ENCODE measurements at places on chromosomes 1 and 21. TPM values are rescaled to one million over a fixed set of nuclear protein-coding genes. Genes with fewer than 3 reads are reported as not detected.
A peak's percentile ranks its signal among the peaks of the same experiment; 100 is the strongest.

DNA sequence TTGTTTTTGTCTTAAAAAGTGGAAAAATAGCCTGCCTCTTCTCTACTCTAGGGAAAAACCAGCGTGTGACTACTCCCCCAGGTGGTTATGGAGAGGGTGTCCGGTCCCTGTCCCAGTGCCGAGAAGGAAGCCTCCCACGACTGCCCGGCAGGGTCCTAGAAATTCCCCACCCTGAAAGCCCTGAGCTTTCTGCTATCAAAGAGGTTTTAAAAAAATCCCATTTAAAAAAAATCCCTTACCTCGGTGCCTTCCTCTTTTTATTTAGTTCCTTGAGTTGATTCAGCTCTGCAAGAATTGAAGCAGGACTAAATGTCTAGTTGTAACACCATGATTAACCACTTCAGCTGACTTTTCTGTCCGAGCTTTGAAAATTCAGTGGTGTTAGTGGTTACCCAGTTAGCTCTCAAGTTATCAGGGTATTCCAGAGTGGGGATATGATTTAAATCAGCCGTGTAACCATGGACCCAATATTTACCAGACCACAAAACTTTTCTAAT, 35.0 kb upstream of the TDRD10 start:
- DNase-seq = no peak

GRCh38 chr1:94395231-94395630, 23.0 kb upstream of the ABCD3 start:
- no peak for DNase-seq

GRCh38 chr1:154435599-154436200, 30.6 kb downstream of the IL6R start:
- DNase-seq = no peak

DNA sequence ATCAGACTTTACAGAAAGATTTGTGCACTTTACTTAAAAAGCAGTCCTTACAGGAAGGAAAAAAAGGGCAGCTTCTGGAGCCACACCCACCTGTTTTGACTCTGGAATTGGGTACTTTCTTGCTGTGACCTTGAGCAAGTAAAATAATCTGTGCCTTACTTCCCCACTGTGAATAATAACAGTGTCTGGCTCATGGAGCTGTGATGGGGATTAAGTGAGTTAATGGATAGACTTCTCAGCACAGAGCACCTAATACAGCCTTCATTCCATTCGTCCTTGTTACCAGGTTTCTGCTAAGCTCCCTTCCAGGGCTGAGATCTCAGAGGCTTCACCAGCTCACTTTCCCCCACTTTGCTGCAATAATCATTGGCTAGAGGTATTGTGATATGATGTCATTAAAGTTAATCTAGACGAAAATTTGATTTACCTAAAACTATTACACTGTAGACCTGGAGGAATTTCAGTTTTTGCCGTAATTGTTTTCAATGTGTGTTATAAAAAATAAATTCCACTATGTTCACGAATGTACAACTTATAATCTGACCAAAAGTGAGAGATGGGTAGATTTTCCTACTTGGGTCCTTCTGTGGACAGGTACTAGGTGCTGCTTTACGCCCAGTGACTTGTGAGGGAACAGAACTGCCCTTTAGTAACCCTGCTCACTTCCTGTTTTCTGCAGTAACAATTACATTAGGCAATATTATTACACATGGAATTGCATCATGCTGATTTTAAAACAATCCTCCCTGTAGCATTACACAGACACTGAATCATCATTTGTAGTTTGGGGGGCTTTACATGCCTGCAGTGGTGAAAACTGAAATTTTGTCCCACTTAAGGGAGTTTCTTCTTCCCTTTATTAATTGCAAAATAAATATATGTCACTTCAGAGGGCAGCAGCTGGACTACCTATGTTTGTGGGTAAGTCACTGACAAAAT, 19.7 kb upstream of the ABCG1 start:
- peak; percentile 21 for DNase-seq

- no peak for DNase-seq
Observed at GRCh38 chr1:226029568-226030225, 30.6 kb upstream of the SDE2 start.

DNA sequence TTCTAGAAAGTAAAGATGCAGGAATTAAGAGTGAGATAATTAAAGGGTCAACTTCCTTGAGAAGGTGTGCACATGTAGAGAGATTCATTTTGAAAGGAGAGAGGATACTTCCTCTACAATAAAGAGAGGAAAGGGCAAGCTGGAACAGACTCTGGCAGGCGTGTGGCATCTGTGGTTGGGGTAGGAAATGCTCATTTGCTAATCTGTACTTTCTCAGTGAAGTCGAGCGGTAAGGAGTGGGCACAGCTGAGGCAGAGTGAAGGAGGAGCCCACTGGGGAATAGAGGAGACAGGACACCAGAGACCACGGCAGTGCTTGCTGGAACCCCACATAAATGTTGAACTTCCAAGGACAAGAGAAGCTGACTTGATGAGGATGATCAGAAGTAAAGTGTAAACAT, 49.1 kb downstream of the PCSK9 start:
- no peak for DNase-seq

DNA sequence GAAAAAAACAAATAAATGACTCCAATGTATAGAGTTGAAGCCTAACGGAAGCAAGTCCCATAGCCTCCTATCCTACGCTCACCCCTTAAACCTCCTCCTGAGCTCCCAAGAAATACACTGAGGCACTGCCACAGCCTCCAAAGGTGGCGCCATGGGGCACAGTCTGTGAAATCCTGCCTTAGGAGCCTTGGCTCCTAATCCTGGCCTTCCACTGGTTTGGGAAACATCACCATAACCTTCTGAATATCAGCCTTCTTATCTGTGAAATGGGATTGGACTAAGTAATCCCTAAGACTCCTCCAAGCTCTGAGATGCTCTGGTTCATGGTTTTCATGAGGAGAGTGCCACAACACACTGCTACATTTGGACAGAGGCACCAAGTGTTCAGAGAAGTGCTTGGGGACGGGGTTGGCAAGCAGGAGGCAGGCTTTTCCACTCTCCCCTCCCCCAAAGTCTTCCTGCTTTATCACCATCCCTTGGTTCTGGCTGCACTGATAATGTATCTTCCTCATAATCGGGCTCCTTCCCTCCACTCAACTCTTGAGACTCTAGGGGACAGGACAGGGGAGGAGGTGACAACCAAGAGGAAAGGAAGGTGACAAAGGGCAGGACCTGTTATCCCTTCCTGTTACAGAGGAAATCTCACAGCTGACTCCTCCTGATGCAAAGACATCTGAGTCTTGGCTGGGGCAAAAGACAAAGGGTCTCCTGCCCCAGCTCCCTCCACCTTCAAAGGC, 2.7 kb downstream of the SLAMF7 start:
- no peak for DNase-seq

DNA sequence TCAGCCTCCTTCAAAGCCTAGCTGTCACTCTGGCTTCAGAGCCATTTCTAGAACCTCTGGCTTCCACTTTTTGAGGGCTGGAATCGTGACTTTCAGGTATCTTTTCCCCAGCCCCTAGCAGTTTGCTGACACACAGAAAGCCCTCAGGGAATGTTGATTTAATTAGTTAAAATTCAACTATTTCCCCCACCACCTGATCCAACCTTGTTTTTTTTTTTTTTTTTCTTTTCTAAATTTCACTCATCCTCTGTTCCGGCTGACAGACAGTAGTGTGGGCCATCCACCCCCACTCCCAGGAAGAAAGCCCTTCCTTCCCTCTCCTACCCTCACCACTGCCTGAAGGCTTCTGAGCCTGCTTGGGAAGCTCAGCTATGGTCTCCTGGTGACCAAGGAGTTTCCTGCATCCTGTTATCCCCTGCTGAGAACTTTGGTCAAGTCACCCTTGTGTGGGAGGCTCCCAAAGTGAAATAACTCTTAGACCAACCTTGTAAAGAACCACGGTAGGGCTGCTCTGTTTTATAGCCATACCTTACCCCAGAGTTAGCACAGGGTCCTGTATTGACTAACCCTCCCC, 29.4 kb downstream of the KCNJ6 start:
- DNase-seq = peak; percentile 75

DNA sequence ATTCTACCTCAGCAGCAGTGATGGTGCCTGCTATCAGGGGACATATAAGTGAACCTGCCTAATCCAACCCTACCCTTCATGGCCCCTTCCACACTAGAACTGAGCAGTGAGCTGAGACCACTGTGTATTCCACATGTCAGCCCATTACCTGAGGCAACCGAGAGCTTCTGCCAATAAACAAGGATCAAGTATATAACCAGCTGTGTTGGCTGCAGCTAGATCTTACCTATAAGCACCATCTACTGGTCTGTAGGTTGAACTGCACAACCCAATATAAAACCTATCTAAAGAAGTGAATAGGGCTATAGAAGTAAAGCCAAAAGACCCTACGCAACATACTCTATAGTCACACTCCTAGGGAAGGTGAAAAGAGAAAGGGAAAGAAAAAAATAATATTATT, 376.9 kb downstream of the HHIPL2 start:
- DNase-seq = peak; percentile 46

DNA sequence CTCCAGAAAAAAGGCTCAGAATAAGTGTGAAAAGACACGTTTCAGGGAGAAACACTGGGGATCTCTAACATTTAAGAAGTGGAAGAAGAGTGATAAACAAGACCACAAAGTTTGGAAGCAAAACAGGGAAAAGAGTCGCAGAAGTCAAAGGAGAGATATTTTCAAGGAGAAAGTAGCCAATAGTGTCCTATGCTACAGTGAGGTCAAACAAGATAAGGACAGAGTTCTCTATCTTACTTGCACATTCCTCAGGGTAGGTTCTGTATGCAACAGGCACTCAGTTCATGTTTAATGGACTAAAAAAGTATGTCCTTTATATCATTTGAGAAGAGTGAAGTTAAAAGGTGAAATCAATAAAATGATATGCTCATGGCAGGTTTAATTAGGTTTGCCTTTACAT, 13.8 kb upstream of the EDEM3 start:
- DNase-seq = no peak

DNA sequence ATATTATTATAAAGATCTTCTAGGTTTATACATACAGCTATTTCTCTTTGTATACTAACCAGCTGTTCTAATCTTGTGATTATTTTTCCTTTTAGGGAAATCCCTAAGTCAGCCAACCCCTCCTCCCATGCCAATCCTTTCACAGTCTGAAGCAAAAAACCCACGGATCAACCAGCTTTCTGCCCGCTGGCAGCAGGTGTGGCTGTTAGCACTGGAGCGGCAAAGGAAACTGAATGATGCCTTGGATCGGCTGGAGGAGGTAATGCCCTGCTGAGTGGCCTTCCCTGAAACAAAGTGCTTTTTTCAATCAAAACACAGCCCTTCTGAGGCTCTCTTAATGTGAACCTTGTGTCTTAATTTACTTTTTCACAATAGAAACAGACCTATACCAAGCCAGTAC, 32.4 kb upstream of the BMP8A start:
- no peak for DNase-seq

DNA sequence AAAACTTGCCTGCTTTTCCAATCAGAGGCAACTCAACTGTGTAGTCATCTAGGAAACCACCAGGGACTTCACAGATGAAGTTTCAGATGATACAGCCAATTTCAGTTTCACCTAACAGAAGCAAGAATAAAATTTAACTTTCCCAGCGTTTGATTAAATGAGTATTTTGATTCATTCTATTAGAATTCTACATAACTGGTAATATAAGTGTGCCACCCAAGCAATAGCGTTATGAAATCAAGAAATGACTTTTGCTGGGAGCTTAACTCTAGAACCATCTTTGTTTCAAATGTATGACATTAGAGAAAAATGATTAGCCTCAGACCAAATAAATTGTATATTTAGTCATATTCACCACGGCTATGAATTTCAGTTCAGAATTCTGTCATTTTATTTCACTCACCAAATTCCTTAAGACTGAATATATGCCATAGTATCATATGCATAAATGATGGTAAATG, 239.3 kb downstream of the NRIP1 start:
- no peak for DNase-seq

GRCh38 chr1:169346036-169346589, 21.5 kb downstream of the NME7 start:
- DNase-seq = no peak

DNA sequence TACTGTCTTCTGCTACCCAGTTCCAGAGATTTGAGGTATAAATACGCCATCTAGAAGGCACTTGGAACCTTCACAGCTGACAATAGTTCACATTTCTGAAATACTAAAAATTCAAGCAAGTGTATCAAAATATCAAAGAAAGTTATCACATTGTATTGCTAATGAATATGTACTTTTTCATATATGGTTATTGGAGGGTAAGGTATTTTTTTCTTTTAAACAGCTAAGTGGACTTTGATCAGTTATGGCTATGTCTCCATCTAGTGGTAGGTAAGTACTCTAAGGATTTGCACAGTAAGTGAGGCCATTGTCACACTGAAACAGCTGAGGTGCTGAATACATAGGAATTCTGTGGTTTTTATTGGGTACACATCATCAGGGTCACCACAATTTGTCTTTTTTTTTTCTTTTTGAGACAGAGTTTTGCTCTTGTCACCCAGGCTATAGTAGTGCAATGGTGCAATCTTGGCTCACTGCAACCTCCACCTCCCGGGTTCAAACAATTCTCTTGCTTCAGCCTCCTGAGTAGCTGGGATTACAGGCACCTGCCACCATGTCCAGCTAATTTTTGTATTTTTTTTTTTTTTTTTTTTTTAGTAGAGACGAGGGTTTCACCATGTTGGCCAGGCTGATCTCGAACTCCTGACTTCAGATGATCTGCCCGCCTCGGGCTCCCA, 49.1 kb upstream of the CR2 start:
- peak; percentile 79 for DNase-seq

DNA sequence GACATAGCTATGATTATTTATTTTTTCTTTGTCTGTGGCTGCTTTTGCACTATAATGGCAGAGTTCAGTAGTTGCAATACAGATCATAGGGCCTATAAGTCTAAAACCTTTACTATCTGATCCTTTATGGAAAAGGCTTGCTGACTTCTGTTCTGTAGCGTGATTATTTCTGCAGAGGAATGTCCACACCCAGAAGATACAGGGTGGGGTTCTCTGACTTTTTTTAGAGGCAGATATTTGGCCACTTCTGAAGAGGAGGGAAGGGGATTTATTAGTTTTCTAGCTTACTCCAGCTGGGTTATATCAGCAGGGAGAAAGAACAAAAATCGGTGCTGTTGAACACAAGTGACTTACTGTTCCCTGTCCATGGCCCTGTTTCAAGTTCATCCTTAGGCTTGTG, 97.6 kb downstream of the RPE65 start:
- DNase-seq = no peak

GRCh38 chr1:30822966-30823581, 65.5 kb upstream of the LAPTM5 start:
- DNase-seq = peak; percentile 87

- no peak for DNase-seq
Observed at GRCh38 chr1:25583519-25584370, 32.8 kb upstream of the MAN1C1 start.

- no peak for DNase-seq
Observed at GRCh38 chr21:30448514-30448913, 8.4 kb downstream of the KRTAP15-1 start.

Gene COL16A1
- total RNA-seq = 2.0 TPM

Gene CLCA4
- total RNA-seq = not detected

Gene DDR2
- 21.9 TPM for total RNA-seq

Gene TMEM63A
- 11.3 TPM for total RNA-seq

Gene TOMM40L
- total RNA-seq = 14.3 TPM

Gene NGF
- 9.7 TPM for total RNA-seq

Gene ADGRB2
- total RNA-seq = 8.3 TPM

Gene DNASE2B
- not detected for total RNA-seq

Gene AADACL3
- not detected for total RNA-seq

Gene MATN1
- total RNA-seq = not detected

Gene SRGAP2C
- total RNA-seq = 22.7 TPM

Gene CELA3B
- total RNA-seq = not detected

Gene DVL1
- 34.5 TPM for total RNA-seq

All from M059J (cell line).